ENCODE measurements at places on chromosomes 3 and 15. TPM values are rescaled to one million over a fixed set of nuclear protein-coding genes. Genes with fewer than 3 reads are reported as not detected.

DNA sequence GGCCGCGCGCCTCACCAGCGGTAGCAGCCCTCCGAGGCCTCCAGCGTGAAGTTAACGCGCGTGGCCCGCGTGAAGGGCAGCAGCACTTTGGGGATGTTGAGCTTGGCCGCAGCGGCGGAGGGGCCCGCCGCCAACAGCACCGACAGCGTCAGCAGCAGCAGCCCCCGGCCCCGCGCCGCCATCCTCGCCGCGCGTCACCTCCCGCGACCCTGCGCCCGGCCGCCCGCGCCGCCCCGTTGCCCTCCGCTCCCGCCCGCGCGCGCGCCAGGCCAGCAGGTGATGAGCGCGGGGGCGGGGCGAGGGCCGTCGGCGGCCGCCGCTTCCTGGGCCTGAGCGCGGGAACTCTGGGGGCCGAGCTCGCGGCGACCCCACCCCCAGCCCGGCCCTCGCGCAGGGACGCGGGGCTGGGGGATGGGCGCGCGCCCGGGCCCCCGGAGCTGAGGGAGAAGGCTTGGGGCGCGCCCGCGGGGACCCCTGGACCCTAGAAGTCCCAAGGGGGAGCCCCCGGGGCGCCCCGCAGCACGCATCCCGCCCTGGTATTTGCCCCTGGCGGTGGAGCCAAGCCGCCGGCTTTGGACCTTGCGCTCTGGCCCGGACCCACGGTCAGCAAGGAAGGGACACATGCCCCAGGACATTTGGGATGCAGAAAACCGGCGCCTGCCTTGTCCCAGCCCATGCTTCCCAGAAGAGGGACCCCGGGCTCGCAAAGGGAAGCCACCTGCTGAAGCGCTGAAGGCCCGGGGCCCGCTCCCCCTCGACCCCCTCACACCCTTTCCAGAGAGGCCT, at the start of gene NUP210:
TSS of gene NUP210 (minus strand) at position 278 of the 786 bp plus-strand sequence. CDS start at position 182, 96 bp downstream.
- no peak for DNase-seq

Gene OXTR
- total RNA-seq, result 1.6 TPM

DNA sequence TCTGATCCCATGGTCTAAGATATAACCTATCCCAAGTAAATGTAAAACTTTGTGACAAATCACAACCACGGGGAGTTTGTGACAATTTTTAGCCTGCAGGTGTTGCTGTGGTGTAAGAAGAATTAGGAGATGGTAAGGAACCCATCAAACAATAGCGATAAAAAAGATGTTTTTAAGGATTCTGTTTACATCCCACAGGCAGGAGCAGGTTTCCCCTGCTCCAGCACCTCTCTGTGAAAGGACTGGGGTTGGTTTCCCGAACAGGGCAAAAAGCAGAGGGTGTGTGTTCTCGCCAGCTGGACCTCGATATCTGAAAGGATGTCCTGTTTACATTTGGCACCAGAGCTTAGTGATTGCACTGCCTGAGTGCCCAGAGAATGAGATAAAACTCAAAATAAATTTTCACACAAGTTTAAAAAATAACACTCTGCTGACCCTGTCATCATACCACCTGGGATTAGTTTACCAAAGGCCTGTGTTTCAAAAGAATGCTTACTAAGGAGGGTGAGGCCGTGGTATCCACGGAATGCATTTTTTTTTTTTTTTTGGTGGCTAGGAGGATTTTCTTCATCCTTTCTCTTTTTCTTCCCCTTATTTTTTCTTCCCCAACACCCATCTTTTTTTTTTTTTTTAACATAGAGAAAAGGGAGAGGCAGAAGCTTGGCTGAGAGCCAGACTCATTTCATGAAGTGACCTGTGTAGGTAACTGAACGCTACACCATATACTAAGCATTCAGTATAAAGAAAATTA, 151.8 kb upstream of the DPH6 start:
- DNase-seq, result no peak

Gene EDEM1
- total RNA-seq, result 15.9 TPM

DNA sequence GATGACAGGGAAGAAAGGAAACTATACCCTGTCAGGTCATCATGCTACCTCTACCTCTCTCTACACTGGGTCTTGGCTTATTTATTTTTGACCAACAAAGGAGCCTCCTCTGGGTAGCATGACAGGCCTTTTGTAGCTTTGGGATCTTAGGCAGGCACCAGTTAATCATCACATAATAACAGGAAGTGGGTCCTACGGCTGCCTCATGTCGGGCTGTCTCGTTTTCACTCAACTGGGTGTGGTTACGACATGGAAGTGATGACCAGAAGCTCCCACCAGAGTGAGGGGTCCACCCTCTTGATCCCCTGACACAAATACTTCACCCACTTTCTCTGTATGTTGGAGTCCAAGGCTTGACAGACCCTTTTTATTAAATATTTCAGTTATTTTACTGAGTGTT, 105.3 kb downstream of the CD47 start:
- DNase-seq, result no peak

Gene PLA2G4F
- 3.1 TPM for total RNA-seq

DNA sequence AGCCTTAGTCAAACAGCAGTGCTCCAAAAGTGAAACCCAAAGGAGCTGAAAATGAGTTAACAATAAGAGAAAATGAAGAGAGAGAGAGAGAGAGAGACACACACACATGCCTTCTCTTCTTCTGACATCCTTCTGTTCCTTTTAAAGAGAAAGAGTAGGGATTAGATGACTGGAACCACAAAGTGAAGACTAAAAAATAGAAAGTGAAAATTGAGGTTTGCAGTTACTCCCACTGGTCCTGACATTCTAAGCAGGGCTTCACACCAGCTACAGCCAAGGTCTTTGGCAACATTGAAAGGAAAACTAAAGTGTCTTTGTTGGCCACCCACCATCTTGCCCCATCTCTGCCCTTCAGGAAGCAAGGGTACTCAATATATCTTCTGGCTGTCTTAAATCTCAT, 59.2 kb downstream of the USP50 start:
- DNase-seq, result no peak
